ENCODE measurements at places on chromosomes 12 and 14. TPM values are rescaled to one million over a fixed set of nuclear protein-coding genes. Genes with fewer than 3 reads are reported as not detected.
A peak's percentile ranks its signal among the peaks of the same experiment; 100 is the strongest.

HOXC6 gene
- 0.97 TPM for total RNA-seq

TMEM253 gene
- 0.58 TPM for total RNA-seq

TMEM30B gene
- total RNA-seq: 15.7 TPM

DTD2 gene
- total RNA-seq: 24.6 TPM

DNA sequence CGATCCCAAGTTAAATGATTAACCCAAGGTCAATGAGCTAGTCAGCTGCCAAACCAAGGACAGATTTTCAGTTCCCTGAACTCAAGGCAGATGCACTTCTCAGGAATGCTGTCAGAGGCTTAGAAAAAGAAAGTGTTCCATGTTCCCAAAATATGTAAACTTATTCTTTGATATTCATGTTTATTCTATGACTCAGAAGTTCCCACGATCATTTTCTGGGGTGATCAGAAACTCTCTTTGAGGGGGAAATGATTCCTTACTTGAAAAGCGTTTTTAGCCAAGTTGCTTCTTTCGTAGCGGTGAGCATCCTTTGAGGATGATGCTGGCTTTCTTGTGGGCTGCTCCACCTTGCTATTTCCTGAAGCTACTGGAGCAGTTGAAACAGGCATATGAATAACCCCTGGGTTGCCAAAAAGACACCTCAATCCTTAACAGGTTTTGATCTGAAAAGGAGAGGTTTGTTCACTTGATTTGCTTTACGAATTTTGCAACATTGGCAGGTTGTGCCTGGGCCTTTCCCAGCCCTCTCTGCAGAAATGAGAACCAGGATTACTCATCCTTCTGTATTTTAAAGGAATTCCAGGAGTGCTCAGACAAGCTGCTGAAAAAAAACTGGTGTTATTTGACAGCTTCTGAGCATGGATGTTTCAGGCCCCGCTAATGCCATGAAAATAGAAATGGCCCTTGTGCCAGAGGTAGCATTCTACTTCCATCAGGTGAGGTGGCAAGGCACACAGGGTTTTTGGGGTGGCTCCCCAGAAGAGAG is 121.4 kb upstream of the HIF1A start:
- H3K27me3 ChIP-seq: no peaks in the 10 kb centered on the region
- no peaks in the 10 kb centered on the region for H3K36me3 ChIP-seq
- H3K4me3 ChIP-seq: no peak overlapping the region
- H3K27ac ChIP-seq: peak overlapping the region; percentile 33
- peaks cover 54% of the 10 kb centered on the region for H3K4me1 ChIP-seq

GRCh38 chr12:32727237-32727636 is 28.5 kb downstream of the YARS2 start:
- no peak for DNase-seq
- H3K27me3 ChIP-seq: no peaks in the 10 kb centered on the region
- no peaks in the 10 kb centered on the region for H3K36me3 ChIP-seq
- no peak overlapping the region for H3K4me3 ChIP-seq
- no peaks in the 10 kb centered on the region for H3K4me1 ChIP-seq
- no peak overlapping the region for H3K27ac ChIP-seq

DNA sequence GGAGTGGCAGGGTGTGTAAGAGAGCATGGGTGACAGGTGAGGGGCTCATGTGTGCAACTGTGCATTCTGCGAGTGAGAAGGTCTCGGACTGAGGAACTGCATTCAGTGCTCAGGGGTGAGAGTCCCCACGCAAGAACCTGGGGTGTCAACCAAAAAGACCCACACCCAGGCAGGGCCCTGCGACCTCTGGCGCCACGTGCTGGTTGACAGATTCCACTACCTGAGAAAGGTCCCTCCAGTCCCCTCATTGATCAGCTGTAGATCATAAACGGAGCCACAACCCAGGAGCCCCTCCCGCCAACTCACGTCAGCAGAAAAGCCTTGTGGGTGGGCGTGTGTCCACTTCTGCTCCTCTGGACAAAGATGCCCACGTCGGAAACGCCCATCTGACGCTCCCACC is 98.7 kb downstream of the ASCL4 start:
- H3K4me3 ChIP-seq: no peak overlapping the region
- H3K27me3 ChIP-seq: no peaks in the 10 kb centered on the region
- no peaks in the 10 kb centered on the region for H3K4me1 ChIP-seq
- H3K36me3 ChIP-seq: no peaks in the 10 kb centered on the region

GRCh38 chr12:56141946-56142784 is 10.2 kb upstream of the MYL6B start:
- peaks cover 37% of the 10 kb centered on the region for H3K4me1 ChIP-seq
- H3K4me3 ChIP-seq: no peak overlapping the region
- peak overlapping the region; percentile 64 for H3K27ac ChIP-seq
- DNase-seq: no peak

- H3K4me1 ChIP-seq: no peaks in the 10 kb centered on the region
- H3K36me3 ChIP-seq: no peaks in the 10 kb centered on the region
- DNase-seq: no peak
- H3K4me3 ChIP-seq: no peak overlapping the region
- no peak overlapping the region for H3K27ac ChIP-seq
These were observed 84.8 kb downstream of the NRXN3 start for GRCh38 chr14:78254911-78255461.

DNA sequence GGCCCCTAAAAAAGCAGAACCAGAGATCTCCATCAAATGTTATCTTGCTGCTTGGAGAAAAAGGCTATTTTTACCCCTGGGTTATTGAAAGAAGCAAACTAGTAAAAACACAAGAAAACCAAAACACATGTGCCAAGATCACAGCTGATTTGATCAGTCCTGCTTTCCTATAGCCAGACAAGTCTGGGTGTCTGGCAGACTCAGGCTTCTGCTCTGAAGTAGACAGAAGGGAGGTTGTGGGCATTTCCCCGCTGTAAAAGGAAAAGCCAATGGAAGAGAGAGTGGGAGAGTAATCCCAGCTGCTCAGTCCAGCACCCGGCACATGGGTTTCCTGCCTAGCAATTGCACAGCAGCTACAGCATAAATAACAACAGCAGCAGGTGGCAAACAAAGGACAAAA is 177.9 kb downstream of the PHLDA1 start:
- no peak for DNase-seq
- no peak overlapping the region for H3K27ac ChIP-seq
- no peaks in the 10 kb centered on the region for H3K36me3 ChIP-seq
- no peaks in the 10 kb centered on the region for H3K27me3 ChIP-seq
- peaks cover 3% of the 10 kb centered on the region for H3K4me1 ChIP-seq

DNA sequence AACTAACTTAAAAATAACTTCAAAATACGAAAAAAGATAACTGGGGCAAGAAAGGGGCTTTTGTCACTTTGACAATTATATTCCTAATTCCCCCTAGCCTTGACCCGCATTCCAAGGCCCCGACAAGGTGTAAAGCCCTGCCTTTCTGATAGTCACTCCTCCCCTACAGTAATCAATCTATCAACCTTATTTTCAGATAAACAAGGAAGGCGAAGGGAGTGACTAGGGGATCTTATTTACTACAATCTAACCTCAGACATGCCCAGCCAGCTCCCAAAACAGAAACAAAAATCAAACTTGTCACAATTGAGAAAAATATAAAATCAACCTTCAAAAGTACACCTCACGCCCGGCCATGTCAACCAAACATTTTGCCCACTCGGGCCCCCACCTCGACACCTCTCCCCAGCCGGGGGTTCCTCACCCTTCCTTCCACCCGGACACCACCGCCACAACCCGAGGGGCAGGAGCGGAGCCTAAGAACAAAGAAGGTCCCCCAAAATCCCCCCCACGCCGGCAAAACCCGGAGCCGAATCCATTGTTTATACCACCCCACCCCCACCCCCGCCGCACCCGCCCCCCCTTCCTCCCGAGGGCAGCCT is 562 bp downstream of the ZFYVE1 start:
- H3K4me1 ChIP-seq: peaks cover 4% of the 10 kb centered on the region
- peak overlapping the region; percentile 58 for H3K4me3 ChIP-seq
- peak overlapping the region; percentile 87 for H3K27ac ChIP-seq
- DNase-seq: peak; percentile 1
- no peaks in the 10 kb centered on the region for H3K36me3 ChIP-seq

- no peaks in the 10 kb centered on the region for H3K27me3 ChIP-seq
- no peaks in the 10 kb centered on the region for H3K36me3 ChIP-seq
- H3K27ac ChIP-seq: peak overlapping the region; percentile 51
- DNase-seq: no peak
These were observed 56.9 kb upstream of the DCN start for GRCh38 chr12:91239481-91239880.

GRCh38 chr14:69052181-69052601 is 73.1 kb upstream of the ACTN1 start:
- peak overlapping the region; percentile 77 for H3K27ac ChIP-seq
- DNase-seq: no peak
- H3K36me3 ChIP-seq: no peaks in the 10 kb centered on the region
- peaks cover 68% of the 10 kb centered on the region for H3K4me1 ChIP-seq

DNA sequence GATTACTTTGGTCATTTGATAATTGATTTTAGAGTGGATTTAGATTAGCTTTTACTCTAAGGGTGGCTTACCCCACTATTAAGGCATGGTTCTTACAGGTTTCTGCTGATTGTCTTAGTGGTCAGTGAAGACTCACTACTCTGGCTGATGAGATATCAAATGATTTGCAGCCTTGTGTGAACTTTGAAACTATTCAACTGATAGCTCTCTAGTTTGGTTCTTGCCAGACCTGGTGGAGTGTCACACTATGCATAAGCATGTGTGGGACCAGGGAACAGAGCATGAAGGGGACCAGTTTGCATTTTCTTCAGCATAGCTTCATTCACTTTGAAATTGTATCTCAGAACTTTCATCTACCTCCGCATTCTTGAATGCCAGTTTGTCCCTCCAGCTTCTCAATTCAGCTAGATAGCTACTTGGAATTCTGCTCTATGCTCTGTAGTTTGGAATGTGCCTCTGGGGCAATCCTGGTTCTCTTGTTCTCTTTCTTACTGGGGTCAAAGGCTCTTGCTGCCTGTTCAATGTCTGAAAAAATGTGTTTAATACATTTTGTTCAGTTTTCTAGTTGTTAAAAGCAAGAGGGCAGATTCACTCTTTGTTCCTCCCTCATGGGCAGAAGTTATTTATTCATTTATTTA is 12.7 kb downstream of the SCYL2 start:
- H3K4me1 ChIP-seq: peaks cover 3% of the 10 kb centered on the region
- DNase-seq: no peak
- H3K4me3 ChIP-seq: no peak overlapping the region
- no peak overlapping the region for H3K27ac ChIP-seq
- peaks cover 17% of the 10 kb centered on the region for H3K36me3 ChIP-seq

DNA sequence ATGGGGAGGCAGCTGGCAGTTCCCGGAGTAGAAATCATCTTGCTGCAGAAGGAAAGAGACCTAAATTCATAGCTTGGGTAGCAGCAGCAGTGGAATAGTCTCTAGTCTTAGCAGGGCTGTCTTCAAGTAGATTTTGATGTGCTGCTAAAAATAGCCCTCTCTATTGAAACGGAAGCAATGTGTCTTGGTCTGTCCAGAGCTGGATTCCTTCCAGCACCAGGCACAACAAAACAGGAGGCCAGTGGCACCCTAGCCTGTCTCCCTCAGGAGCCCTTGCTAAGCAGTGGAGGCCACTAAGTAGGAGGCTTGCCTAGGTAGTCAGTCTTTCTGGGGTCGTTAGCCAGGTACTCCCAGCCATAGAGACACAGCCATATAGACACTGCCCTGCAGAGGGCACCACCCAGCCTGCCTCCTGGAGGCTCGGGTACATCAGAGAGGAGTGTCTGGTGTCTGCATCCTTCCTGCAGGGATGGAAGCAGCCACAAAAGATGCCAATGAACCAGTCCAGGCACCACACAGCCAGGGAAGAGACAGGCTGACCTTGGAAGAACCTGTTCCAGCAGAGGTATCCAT is 97.5 kb downstream of the CRACR2A start:
- H3K4me1 ChIP-seq: no peaks in the 10 kb centered on the region
- no peak overlapping the region for H3K27ac ChIP-seq
- no peaks in the 10 kb centered on the region for H3K36me3 ChIP-seq
- H3K4me3 ChIP-seq: no peak overlapping the region

GRCh38 chr14:64444984-64445845 is 20.1 kb upstream of the AKAP5 start:
- no peaks in the 10 kb centered on the region for H3K4me1 ChIP-seq
- no peak overlapping the region for H3K27ac ChIP-seq
- H3K36me3 ChIP-seq: peaks cover 71% of the 10 kb centered on the region
- no peak for DNase-seq

DNA sequence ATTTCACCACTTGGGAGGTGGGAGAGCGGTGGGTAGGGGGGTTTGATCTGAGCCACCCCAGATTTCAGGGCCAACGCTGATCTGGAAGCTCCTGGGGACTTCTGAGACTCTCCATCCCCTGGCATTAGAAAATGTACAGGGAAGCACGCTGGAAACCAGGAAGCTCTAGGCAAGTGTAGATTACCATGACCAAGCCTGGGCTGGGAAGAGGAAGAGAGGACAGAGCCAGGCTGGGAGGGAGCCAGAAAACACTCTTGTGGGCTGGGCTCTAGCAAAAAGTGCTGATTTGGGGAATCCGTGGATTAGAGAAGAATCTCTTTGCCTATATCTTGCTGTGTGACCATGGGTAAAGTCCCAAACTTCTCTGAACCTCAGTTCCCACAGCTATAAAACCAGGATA is 236.7 kb downstream of the BCL11B start:
- H3K4me1 ChIP-seq: peaks cover 27% of the 10 kb centered on the region
- H3K36me3 ChIP-seq: no peaks in the 10 kb centered on the region
- peak overlapping the region; percentile 64 for H3K27ac ChIP-seq
- DNase-seq: peak; percentile 57

GRCh38 chr12:103640410-103640809 is 53.3 kb downstream of the STAB2 start:
- H3K27ac ChIP-seq: no peak overlapping the region
- H3K4me3 ChIP-seq: no peak overlapping the region
- H3K27me3 ChIP-seq: no peaks in the 10 kb centered on the region
- no peaks in the 10 kb centered on the region for H3K4me1 ChIP-seq
- H3K36me3 ChIP-seq: no peaks in the 10 kb centered on the region

- H3K4me1 ChIP-seq: peaks cover 50% of the 10 kb centered on the region
- peak overlapping the region; percentile 94 for H3K27ac ChIP-seq
- no peaks in the 10 kb centered on the region for H3K36me3 ChIP-seq
- DNase-seq: no peak
- no peak overlapping the region for H3K4me3 ChIP-seq
These were observed 1.6 kb downstream of the SLC16A7 start for GRCh38 chr12:59597385-59597781.

DNA sequence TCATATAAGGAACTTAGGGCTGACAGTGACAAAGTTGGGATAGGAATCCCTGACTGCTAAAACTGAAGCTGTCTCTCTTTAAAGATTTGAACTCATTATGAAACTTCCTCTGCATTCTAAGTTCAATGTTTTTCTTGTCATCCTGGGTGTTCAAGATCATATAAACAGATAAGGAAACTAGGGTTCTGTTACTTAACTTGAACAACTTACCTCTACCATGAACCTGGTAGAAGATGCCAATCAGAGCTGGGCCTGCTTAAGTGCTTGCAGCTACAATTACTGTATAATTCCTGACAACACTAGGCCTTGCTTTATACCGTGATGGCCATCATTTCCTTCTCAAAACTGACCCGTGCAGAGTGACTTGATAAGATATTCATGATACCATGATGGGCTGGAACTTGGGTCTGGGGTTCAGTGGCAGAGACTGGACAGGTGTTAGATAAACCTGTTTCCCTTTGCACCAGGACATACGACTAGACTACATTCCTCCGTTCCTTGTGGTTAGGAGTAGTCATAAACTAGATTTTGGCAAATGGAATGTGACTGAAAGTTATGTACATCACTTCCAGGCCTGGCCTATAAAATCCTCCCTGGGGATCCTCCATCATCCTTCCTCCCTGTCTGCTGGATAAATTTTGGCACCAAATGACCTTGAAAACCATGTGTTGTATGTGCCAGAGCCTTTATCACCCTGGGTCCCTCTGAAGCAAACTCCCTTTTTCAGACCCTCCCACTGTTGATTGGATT is 172.2 kb upstream of the PRICKLE1 start:
- H3K4me1 ChIP-seq: no peaks in the 10 kb centered on the region
- H3K27ac ChIP-seq: no peak overlapping the region
- H3K36me3 ChIP-seq: no peaks in the 10 kb centered on the region
- DNase-seq: no peak

GRCh38 chr14:59771577-59771976 is 99.0 kb downstream of the RTN1 start:
- H3K4me3 ChIP-seq: no peak overlapping the region
- H3K27me3 ChIP-seq: no peaks in the 10 kb centered on the region
- no peaks in the 10 kb centered on the region for H3K4me1 ChIP-seq
